ENCODE measurements at places on chromosomes 11 and 22.

DNA sequence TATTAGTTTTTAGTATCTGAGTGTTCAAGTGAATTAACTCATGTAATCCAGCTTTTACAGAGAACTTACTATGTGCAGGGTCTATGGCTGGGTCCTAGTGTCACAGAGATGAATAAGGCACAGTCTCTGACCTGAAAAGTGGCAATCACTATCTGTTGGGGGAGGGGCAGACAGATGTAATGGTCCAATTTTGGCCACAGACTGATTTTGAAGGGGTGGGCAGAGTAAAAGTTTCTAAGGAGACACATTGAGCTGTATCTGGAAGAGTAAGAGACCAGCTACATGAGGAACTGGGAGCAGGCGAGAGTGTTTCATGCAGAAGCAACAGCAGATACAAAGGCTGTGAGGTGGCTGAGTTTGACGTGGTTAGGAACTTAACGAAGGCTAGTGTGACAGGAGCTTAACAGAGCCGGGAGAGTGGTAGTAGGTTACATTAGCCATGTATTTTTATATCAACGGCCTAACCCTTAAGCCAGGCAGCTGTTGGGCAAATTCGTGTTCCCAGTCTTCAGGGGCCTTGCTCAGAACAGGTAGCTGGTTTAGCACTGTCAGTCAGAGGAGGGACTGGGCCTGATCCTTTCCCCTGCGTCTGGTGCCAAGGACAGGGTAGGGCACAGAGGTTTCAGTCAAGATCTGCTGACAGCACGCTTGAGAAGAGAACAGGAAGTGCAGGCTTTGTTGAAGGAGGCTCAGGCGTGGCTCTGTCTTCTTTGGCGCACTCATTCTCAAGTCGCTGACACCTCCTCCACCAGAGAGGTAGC, 1.4 kb upstream of the STIM1 start:
- DNase-seq: peak; percentile 56

DNA sequence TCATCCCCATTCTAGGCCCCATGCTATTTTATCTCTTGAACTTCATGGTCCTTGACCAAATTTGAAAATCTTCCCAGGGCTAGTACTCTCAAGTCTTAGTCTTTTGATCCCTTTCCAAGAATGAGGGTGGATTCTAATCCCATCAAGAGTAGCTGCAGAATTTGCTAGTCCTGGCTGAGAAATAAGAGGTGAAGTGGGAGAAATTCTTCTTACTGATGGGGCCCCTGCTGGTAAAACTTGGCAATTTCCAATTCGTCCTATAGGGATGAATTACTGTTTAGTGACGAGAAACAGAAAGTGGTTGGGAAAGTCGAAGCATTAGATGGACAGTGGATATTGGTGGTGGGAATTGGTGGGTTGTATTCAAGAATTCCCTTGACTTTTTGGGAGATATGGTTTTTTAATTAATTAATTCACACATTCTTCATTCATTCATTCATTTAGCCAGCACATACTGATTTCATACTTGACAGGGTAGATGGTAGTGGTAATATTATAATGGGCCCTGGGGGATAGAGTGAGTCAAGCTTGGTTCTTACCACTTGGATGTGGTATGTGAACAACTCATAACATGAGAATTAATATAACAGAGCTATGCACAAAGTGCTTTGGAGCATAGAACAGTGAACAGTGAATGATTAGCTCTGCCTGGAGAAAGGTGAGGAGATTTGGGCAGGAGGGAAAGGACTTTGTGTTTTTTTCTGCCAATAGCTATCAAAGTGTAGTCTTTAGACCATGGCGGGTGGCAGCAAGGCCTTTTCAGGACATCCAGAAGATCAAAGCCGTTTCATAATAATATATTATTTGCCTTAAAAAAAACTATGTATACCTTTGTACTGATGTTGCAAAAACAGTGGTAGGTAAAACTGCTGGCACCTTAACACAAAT, 103.8 kb downstream of the STIM1 start:
- DNase-seq: no peak

- no peak for DNase-seq
Observed at GRCh38 chr11:35031346-35031745, 107.6 kb upstream of the CD44 start.

DNA sequence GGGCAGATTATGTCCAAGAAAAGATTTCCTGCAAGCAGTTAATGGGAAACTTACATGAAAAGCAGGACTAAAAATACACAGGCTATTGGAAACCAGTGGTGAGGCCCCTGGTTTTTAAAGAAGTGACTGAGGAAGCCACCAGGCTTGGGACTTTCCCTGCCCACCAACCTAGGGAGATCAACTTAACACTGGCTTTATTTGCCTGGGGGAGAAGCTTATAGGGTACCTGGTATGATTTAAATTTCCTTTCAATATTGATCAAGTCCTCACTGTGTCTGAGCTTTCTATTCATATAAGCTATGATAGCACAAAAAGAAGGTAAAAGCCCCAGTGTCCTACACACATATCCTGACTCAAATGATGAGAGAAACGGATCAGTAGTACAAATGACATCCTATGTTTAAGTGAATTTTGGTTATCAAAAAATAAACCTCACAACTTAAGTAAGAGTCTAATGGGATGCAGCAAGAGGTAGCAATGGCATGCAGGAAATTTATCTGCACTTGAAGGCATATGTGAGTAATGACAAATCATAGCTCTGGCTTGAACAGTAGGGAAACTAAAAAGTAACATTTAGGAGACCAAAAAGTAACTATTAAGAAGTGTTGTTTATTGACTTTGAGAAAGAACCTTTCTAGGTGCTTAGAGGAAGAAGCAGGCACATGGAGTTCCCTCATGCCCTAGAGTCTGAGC, 85.3 kb downstream of the GAB2 start:
- no peak for DNase-seq

DNA sequence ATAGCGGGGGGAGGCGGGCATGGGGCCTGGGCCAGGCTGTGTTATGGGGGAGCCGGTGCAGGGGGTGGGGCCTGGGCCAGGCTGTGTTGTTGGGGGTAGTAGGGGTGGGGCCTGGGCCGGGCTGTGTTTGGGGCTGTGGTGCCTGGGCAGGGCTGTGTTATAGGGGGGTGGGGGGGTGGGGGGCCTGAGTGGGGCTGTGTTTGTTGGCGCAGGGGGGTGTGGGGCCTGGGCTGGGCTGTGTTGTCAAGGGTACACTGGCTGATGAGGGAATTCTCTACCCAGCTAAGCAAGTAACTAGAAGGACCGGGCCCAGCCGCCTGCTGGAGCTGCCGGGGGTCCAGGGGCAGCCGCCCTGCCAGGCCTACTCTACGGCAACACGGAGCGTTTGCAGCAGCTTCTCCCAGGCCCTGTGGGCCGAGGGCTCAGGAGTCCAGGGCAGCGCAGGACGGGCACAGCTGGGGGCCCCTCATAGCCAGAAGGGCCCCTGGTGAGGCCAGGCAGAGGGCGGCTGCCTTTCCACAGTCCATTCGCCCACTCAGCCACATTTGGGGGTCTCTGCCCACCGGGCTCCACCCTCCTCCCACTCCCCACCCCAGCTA, 10.1 kb upstream of the PIM3 start:
- no peak for DNase-seq

DNA sequence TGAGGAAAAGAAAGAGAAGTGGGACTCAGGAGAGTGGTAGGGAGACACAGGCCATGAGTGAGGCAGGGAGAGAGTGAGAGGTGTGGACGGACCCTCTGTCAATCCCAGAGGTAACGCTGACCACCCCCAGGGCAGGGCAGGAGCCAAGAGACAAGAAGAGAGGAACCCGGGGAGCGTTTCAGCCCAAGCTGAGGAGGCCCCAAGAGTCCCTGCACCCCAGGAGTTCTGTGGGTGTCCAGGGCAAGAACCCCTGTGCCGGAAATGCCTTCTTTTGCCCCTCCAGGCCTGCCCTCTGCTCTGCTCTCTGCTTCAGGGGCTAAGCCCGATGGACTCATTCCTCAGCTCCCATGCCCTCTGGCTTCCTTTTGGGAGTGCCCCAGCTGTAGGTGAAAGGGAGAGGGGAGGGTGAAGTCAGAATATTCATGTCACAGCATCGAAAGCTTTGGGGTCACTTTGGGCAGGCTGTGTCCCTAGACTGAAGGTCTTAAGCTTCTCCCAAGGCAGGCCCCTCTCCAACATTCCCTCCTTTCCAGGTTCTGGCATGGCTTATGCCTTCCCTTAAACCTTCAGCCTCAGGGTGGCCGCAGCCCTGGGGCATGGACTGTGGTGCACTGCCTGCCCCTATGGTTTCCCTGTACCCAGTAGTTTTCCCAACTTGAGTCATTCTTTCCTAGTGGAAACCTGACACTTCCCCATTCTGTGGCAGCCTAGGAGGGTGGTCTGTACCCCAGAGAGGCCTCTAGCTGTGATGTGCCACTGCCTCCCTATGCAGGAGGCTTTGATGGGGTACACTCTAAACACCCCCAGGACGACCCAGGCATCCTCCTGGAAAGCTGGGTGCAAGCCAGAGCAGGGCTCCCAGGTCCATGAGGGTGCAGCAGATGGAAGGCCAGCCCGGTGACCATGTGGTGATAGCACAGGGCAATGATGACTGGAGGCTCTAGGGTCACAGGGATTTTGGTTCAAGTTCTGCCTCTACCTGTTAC, 27.1 kb downstream of the MYEOV start:
- DNase-seq: no peak

GRCh38 chr11:87125257-87125656, 87.5 kb downstream of the TMEM135 start:
- no peak for DNase-seq

GRCh38 chr11:62573006-62573591, 592 bp downstream of the EEF1G start:
- peak; percentile 23 for DNase-seq

- no peak for DNase-seq
Observed at GRCh38 chr11:23313001-23313400, 452.7 kb upstream of the CCDC179 start.

DNA sequence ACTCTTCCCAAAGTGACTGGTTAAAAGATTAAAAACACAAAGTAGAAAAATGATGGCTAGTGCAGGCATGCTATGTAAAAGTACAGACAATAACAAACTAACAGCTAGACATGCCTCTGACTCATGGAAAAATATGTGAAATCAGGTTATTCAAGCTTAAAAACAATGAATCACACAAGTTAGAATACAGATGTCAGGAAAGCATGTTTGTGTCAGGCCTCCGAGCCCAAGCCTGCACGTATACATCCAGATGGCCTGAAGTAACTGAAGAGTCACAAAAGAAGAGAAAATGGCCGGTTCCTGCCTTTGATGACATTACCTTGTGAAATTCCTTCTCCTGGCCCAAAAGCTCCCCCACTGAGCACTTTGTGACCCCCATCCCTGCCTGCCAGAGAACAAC, 110.1 kb downstream of the NOX4 start:
- no peak for DNase-seq

DNA sequence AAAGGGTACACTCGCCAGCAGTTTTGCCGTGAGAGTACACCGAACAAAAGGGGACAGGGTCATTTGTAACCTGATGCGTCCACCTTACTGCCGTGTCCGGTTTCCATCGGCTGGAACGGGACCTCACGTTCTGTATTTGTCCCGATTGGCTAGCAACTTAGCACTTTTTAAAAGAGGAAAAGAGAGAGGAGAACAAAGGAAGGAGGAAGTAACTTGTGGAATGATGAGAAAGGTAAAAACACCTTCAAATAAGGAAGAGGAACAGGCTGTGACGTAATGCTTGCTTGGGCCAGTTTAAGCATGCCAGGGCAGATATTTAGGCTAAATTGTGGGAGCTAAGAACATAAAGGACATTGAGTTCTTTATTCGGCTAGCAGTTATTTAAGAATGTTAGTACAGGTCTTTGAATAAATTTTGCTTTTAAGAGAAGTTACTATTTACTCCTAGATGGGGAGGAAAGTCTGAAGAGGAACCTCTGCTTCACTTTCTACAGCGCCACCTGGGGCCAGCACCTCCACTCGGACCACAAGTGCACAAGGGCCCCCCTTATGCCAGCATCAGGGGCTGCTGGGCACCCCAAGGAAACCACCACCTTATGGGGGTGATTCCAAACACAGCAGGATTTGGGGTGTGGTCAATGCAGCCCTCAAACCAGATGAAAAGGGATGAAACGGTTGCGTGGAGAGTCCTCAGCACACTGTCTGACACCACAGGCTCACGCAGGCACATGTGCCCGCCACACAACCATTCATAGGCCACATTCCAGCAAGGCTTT, 5.8 kb downstream of the ARSA start:
- DNase-seq: no peak

- DNase-seq: no peak
Observed at GRCh38 chr11:22192289-22192641, 620 bp upstream of the ANO5 start.

DNA sequence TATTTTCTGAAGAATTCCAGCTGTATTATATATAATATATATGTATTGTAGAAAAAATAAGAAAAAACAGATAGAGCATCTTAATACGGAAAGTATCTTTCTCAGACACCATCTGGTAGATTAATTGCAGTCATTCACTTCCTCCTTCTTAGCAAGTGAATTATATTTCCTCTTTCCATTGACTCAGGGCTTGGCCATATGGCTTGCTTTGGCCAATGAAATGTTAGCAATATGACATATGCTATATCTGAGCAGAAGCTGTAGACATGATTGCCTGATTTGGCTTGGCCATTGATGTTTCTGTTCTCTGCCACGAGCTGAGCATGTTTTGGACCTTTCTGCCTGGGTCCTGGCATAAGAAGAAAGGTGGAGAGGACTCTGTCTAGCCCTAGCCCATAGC, 34.4 kb upstream of the ZBED5 start:
- no peak for DNase-seq

- peak; percentile 53 for DNase-seq
Observed at GRCh38 chr22:46803031-46803880, 40.8 kb downstream of the TBC1D22A start.

DNA sequence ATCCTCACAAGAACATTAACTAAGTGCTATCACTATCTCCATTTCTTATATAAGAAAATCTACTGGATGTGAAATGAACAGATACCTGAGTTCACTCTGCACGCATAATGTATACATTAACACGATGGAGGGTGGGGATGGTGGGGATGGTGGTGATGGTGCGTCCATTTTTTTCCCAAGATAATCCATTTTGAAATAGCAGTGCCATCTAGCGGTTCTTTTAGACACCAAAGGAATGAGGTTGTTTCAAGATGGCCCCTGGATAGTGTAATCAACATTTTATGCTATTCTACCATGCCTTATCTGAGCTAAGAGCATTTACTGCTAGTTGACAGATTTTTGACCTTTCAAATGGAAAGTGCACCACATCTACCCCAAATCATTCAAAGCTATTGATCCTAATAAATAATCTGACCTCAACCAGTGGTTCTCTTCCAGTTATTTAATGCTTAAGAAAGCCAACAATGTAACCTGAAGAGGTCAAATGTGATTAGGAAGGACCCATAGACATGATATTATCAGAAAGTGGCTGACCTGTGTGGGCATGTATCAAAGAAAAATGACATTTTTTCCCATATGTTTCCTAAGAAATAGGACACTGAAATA, 714.7 kb upstream of the TENM4 start:
- no peak for DNase-seq

GRCh38 chr11:109306322-109306721, 115.7 kb upstream of the C11orf87 start:
- DNase-seq: no peak

DNA sequence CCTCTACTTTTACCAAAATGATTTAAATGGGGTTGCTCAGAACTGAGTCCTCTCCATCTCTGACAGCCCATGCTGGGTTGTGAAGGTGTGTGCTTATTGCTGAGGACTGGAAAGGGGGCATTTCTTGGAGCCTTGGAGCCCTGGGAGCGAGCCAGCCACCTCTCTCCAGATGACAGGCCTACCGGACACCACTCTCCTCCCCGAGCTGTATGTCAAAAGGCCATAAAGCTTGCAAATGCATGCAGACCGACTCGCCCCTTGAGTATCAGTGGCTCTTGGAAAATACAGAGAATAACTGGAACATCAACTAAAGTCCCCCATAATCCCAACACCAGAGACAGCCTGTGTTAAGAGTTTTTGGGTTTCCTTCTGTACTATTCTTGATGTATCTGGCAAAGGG, 67.9 kb upstream of the PITPNB start:
- DNase-seq: no peak
